ENCODE measurements at places on chromosomes 6 and 20.

- no peak for DNase-seq
Observed at GRCh38 chr6:6560909-6561308, 27.6 kb upstream of the LY86 start.

- no peak for DNase-seq
Observed at GRCh38 chr6:41370488-41371111, 35.2 kb downstream of the NCR2 start.

DNA sequence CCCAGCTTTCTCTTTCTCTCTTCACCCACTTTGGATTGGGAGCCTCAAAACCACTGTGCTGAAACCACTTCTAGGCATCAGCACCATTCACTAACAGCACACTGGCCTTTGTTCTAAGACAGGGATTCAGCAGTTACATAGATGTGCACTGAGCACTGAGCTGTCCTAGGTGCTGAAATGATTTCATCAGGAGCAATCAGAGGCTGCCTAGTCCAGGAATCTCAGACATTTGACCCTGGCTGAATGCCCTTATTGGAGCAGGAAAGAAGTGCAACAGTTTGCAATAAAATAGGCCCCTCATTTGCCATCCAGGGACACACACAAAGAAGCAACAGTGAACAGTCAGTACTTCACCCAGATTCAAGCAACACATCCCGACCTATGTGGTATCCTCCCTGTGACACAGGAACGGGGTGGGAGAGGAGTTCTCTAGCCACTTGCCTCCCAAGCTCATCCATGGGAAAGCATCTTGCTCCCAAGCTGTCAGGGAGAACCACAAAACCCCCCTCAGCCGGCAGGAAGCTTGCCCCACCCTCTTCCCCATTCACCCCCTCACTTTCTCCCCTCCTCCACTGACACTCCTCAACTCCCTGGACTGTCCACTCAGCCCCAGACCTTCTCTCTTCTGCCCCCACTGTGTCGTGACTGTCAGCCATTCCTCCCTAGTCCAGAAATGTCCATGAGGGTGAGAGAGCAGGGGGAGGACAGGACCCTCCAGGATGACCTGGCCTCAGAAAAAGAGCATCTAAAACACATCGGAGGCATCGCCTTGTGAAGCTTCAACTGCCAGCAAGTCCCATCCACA is 304.4 kb downstream of the PREX1 start:
- DNase-seq = no peak

- DNase-seq = no peak
Observed at GRCh38 chr20:44104798-44105517, 82.0 kb downstream of the JPH2 start.

GRCh38 chr6:88882536-88882935 is 80.9 kb downstream of the RNGTT start:
- no peak for DNase-seq

- no peak for DNase-seq
Observed at GRCh38 chr6:8888468-8888867, 453.1 kb upstream of the SLC35B3 start.

DNA sequence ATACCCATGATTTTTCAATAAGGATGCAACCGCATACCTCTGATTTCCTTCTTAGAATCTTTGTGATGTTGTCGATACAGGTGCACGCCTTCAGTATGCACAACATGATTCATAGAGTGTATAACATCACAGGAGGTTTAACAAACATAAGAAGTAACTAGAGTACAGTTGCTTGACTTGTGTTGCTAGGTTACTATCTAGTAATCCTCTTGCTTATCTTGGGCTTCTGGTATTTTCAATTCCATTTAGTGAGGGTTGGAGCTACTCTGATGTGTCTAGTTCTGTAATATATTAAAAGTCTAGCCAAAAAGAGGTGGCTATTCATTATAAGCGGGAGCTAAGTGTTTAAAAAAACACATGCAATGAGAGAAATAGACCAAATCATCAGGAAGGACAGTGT is 85.5 kb upstream of the TENT5A start:
- no peak for DNase-seq

DNA sequence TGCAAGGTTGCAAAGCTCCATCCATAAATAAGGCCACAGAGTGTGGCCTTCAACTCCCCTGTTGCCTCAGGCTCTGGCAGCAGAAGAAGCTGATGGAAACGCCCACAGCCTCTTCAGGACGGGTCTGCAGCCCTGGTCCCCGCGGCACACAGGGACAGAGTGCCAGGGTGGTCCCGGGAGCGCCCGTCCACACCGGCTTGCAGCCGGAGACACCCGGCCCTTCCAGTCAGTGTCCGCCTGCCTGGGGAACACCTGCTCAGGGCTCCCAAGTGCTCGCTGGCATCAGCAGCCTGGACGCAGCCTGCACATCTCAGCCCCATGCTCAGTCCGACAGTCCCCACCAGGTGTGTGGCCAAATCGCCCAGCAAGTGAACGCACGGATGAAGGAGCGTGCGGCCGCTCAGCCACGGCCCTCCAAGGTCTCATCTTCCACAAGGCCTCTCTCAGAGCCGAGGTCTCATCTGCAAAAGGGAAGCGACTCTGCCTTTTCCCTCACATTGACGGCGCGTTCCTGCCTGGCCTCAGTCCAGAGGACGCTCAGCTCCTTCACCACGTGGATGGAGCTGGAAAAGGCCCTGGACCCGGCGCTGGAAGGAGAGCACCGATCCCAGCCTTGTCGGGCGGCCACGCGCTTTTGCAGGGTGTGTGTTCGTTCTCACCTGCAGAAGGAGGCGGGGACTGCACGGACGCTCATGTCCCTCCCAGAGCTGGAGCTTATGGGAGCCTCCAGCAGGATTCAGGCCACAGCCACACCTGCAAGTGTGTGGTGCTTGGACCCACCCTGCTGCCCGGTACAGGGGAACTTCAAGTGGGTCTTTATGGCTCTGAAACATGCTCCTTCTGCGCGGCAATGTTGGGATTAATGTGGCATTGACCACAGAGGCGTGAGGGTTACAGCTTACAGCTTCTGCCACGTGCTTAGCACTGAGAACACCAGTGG is 180.4 kb downstream of the DLL1 start:
- DNase-seq = no peak

GRCh38 chr20:59606566-59606965 is 2.2 kb downstream of the PHACTR3 start:
- no peak for DNase-seq

GRCh38 chr6:152423216-152424103 is 213.7 kb downstream of the SYNE1 start:
- no peak for DNase-seq
